Activated T-cell treated with anti-CD3 and anti-CD28 coated beads for 1 hour (primary cell): ENCODE measurements at places on chromosomes 5 and 9.
A peak's percentile ranks its signal among the peaks of the same experiment; 100 is the strongest.

DNA sequence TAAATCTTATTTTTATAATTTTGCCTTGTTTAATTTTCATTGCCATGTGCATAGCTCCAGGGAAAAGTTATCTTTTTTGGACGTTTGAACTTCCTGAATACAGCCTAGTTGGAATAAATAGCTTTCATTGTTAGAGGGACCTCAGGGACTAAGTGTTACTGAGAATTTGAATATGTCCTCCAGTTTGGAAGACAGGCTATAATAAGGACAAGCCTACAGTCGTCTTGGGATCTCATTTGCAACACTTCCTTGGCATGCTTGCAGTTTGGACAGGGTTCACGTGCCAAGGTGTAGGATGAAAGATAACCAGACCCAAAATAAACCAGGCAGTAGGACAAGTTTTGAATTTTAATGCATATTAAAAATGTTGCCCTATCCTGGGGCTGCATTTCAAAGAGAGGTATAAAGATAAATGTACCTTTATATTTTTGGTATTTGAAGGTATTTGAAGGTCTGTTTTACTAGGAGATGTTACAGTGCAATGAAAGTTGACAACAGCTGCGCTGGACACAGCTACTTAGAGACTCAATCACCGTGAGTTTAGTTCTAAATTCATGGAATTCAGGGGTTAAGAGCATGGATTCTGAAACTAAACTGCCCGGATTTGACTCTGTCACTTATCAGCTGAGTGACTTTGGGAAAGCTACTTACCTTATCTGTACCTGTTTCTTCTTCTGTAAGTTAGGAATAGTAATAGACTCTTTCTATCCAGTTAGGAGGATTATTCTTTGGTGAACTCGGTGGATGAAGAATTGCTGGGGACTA lies 134.1 kb downstream of the ACTBL2 start:
- no peak for DNase-seq

DNA sequence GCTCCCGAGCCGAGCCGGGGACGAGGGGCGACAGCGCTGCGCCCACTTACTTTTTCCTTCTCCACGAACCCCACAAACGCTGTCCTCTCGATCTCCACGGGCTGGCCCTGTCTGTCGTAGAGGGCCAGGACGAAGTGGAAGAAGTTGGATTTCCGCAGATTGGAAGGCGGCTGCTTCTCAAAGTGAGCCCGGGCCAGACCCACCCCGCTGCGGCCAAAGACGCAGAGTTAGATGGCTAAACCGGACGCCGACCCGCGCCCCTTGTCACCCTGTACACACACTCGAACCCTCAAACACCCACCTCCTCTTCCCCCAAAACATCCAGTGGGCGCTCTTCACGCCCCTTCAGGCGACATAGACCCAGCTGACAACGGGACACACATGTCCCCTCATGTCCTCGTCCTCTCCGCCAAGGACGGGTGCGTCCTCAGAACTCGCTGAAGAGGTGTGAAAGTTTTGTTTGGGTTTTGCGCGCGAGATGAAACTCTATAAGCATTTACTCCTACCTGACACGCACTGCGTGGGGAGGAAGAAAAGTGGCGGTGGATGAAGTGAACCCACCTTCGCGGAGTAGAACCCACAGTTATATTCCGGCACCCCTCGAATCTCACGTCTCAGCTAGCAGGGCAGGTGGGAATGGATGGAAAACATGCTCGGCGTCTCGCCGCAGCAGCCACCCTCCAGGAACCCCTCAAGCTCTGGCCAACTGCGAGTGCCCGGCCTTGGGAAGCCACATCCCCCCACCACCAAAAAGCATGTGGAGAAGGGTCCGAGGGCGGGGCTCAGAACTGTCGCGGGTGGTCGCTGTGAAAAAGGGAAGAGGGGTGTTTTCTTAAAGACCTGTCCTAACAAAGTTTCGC lies 2.6 kb downstream of the EBF1 start:
- no peak for DNase-seq

- DNase-seq, result no peak
Measured at GRCh38 chr5:149747833-149748366, 17.8 kb downstream of the PPARGC1B start.

DNA sequence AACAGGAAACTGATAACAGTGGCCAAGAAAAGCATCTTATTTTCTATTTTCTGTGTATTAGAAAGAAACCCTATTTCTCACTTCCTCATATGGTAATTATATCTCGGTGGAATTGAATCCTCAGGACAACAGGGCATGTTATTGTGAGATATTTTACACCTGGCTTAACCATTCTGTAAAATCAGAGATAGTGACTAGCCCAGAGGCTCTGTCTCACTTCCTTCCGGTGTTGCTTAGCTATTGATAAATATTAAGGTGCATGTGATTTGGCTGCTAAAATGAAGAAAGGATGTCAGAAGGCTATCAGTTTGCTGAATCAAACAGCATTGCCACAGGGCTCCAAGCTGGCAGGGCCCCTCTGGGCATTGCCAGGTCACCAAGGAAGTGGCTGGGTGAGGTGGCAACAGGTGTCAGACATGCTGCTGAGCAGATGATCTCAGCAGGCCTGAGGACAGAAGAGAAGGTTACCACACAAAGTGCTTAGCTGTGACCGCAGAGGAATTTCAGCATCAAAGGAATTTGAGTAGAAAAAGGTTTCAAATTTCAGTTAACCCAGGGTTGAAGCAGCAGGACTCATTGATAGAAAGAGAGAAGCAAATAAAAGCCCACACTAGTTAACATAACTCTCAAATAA lies 330.7 kb downstream of the PDE4D start:
- no peak for DNase-seq

DNA sequence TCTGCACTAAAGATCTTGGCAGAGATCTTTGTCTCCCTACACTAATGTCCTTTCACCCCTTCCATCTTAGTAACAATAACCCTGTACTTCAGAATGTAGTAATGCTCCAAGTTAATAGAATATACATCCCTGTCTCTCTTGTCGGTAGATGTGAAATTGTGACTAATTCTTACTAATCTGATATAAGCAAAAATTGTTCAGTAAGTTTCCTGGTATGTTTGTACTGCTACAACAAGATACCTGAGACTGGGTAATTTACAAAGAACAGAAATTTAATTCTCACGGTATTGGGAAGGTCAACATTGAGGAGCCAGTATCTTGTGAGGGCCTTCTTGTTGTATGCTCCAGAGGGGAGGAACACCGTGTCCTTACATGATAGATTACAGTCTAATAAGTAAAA lies 1686.6 kb upstream of the CDH9 start:
- DNase-seq, result no peak

- peak; percentile 35 for DNase-seq
Measured at GRCh38 chr5:139561655-139562451, 714 bp downstream of the UBE2D2 start.

DNA sequence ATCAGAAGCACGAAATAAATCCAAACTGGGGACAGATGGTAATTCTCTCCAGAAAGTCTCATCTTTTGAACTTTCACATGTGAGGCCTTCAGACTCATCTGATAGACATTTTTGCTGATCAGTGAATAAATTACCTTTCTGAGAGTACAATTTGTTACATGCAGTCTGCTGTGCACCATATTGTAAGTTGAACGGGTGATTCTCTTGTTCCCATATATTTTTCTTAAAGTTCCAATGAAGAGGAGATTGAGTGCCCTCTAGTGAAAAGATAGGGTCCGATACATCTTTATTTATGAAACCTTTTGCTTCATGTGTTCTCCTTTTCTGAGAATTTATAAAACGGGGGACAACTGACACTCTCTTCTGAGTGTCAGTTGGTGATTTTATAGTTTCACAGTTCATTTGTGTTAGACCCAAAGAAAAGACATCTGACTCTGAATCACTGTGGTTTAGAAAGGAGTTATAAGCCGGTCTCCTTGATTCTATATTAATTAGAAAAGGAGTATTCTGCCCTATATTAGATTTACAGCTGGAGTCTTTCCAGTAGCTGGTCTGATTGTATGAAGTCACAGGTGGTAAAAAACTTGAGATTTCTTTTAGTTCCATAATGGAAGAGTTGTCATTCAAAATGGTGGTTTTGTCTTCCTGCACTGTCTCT lies 30.4 kb downstream of the GNG10 start:
- DNase-seq, result no peak

- DNase-seq, result no peak
Measured at GRCh38 chr9:113183956-113184488, 33.2 kb downstream of the SLC31A2 start.

GRCh38 chr9:115672477-115673316 lies 480.9 kb upstream of the PAPPA start:
- no peak for DNase-seq

GRCh38 chr9:80811003-80811402 lies 878.3 kb downstream of the TLE1 start:
- no peak for DNase-seq

DNA sequence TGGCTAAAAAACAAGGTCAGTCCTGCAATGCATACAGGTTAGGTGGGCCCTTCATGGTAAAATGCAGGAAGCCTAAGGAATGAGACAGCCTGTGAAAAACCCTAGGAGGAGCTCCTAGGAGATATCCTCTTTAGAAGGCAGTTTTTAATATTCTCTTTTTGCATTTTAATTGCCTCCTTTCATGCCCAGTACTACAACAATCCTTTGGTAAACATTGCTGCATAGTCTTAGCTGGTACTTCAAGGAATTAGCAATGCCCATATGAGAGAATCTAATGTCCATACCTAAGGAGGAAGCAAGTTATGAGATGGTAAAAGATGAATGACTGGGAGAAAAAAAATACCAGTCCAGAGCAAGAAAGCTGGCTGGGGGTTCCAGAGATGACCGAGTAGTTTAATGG lies 61.0 kb downstream of the NREP start:
- no peak for DNase-seq

- DNase-seq, result no peak
Measured at GRCh38 chr9:75672478-75672877, 218.0 kb upstream of the PCSK5 start.

GRCh38 chr9:131416509-131416908 lies 22.6 kb downstream of the PRRC2B start:
- no peak for DNase-seq

DNA sequence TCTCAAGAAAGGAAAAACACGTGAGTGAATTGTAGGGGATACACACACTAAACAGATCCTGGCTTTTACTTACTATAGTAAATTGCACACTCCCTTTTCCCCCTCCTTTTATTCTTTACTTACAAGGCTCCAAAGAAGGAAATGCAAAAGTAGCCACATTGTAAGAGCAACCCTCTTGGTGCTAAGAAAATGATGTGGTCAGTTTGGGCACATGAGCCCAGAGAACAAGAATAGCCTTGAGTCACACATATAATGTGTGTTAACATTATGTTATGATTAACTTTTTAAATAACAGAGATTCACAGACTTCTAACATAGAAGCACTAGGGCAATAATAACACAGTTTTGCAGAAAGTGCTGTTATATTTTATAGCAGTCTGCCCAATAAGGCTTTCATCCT lies 48.5 kb downstream of the PCSK5 start:
- DNase-seq, result no peak

DNA sequence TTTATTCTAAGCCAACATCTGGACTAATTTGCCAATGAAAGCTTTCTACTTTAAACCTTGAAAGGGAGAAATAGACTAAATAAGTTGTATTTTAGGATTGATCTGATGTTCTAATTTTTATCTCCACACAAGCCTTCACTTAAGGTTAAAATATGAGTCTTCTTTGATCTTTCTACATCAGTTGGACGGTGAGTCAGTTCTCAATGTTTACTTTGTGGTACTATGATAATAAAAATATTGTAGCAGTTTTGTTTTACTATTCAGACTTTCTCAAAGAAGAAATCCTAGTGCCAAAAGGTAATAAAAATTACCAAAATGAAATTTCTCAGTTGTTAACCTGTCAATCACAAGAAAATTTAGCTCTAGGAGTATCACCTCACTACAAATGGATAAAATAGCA lies 203.5 kb upstream of the RGMB start:
- DNase-seq, result no peak

GRCh38 chr5:123700624-123701287 lies 188.8 kb downstream of the CSNK1G3 start:
- DNase-seq, result no peak

- peak; percentile 71 for DNase-seq
Measured at GRCh38 chr5:170278611-170279458, 18.7 kb downstream of the LCP2 start.

DNA sequence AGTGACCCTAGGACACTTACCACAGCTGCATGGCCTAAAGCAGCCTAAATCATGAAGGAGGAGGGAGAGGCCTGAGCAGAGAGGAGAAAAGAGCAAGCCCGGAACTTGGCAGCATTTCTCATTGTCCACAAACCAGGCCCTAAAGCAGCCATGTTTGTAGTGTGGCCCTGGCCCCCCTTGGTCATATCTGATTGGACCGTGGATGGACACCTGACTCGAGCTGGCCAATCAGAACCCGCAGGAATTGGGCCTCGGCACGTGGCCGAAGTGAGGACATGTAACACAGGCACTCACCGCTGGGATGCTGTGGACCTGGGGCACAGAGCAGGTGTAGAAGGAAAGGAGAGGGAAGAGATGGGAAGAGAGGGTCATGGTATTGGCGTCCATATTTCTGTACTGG lies 56.9 kb downstream of the ASS1 start:
- no peak for DNase-seq

GRCh38 chr9:120441426-120442307 lies 138.3 kb downstream of the CDK5RAP2 start:
- DNase-seq, result no peak

DNA sequence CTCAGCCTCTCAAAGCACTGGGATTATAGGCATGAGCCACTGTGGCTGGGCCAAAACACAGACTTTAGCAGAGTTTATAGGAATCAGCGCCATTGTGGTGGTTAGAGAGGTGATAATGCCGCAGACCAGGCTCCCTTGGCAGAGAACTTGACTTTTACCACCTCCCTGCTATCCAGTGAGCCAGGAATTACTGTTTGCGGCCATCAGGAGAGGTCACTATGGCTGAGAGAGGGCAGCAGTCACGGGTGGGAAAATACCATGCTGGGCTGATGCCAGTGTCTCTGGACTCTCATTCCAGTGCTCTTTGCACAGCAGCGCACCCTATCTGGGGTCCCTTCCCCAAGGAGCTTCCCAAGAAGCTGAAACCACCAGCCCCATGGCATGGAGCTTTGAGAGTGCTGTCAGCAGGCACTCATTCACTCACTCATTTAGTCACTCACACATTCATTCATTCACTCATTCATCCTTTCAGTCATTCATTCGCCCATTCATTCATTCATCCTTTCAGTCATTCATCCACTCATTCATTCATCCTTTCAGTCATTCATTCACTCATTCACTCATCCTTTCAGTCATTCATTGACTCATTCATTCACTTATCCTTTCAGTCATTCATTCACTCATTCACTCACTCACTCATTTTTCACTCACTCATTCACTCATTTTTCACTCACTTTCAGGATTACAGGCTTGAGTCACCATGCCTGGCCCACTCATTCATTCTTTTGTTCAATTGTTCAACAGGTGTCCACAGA lies 27.3 kb upstream of the RNU6ATAC start:
- DNase-seq, result no peak

GRCh38 chr5:142772446-142773293 lies 2.5 kb downstream of the ARHGAP26 start:
- no peak for DNase-seq

- no peak for DNase-seq
Measured at GRCh38 chr5:60504342-60504741, 195.6 kb downstream of the DEPDC1B start.

- no peak for DNase-seq
Measured at GRCh38 chr9:5652821-5653220, 23.9 kb downstream of the RIC1 start.

- DNase-seq, result no peak
Measured at GRCh38 chr5:146860213-146860893, 18.2 kb downstream of the PPP2R2B start.

- DNase-seq, result no peak
Measured at GRCh38 chr9:79621916-79622575, 50.3 kb downstream of the TLE4 start.
